ENCODE measurements at places on chromosomes 5 and 9. TPM values are rescaled to one million over a fixed set of nuclear protein-coding genes. Genes with fewer than 3 reads are reported as not detected.

Gene FAM169A
- total RNA-seq: 1.5 TPM

Gene ELAVL2
- total RNA-seq: 0.24 TPM

Gene PCDHA7
- 0.08 TPM for total RNA-seq

Gene ARHGEF39
- total RNA-seq: 2.4 TPM

Gene PTPN3
- total RNA-seq: 11.0 TPM

Gene PNPLA7
- total RNA-seq: 1.0 TPM

Gene DMRTA1
- 1.8 TPM for total RNA-seq

Gene IGFBPL1
- total RNA-seq: not detected

Gene IL5
- total RNA-seq: not detected

Gene GTF2H2
- total RNA-seq: 9.7 TPM

Gene SPATA31D4
- total RNA-seq: not detected

Gene ZNF474
- total RNA-seq: not detected
